ENCODE measurements at places on chromosomes 7 and 10. TPM values are rescaled to one million over a fixed set of nuclear protein-coding genes. Genes with fewer than 3 reads are reported as not detected.

- H3K36me3 ChIP-seq, result no peaks in the 10 kb centered on the region
- H3K4me3 ChIP-seq, result no peak overlapping the region
- H3K4me1 ChIP-seq, result no peaks in the 10 kb centered on the region
- no peaks in the 10 kb centered on the region for H3K27me3 ChIP-seq
Observed at GRCh38 chr7:22426463-22427094, 69.6 kb upstream of the RAPGEF5 start.

DNA sequence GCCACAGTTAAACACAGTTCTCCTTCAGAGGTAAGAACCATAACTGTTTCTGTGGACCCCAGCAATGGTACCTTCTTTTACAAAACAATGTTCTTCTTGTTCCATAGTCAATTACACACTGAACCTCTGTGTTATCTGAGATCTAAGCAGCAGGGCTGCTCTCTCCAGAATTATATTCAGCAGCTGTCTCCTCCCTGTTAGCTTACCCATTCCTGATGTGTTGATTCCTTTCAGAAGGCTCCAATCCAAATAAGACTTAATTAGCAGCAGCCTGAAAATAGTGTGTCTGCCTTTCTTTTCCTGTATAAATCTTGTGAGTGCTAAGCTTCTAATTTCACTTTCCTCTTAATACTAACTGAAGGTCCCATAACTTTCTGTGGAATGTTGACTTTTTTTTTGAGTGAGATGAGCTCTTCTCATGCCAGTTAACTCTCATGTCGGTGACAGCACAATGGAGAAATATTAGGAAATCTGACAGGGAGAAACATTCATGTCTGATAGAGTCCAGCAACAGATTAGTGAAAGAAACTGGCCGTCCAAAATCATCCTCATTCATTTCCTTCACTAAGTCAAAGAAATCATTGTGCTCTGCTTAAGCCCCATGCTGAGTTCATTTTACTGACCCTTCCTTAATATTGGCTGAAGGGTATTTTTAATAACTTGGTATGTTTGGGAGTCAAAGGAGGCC, 226.5 kb downstream of the PRKG1 start:
- no peak overlapping the region for H3K27ac ChIP-seq
- no peaks in the 10 kb centered on the region for H3K36me3 ChIP-seq
- no peak for DNase-seq

DNA sequence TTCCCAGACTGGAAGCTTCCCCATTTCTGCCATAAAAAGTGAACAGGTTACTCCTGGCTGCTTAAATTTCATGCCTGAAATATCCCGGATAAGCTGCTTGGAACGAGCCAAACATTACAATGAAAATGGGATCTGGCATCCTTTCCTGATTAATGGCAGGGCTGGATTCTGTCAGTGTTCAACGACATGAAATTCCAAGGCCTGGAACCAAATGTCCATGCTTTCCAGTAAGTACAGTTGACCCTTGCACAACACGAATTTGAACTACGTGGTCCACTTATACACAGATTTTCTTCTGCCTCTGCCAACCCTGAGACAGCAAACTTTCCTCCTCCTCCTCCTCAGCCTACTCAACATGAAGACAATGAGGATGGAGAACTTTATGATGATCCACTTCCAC, 65.4 kb downstream of the SGMS1 start:
- peaks cover 3% of the 10 kb centered on the region for H3K4me1 ChIP-seq
- H3K4me3 ChIP-seq, result no peak overlapping the region

GRCh38 chr10:114973306-114973705, 35.3 kb downstream of the TRUB1 start:
- no peaks in the 10 kb centered on the region for H3K27me3 ChIP-seq
- peaks cover 5% of the 10 kb centered on the region for H3K4me1 ChIP-seq
- no peak for DNase-seq

- no peaks in the 10 kb centered on the region for H3K36me3 ChIP-seq
- no peak overlapping the region for H3K27ac ChIP-seq
- H3K27me3 ChIP-seq, result no peaks in the 10 kb centered on the region
Observed at GRCh38 chr10:96413151-96413787, 54.5 kb upstream of the OPALIN start.

DNA sequence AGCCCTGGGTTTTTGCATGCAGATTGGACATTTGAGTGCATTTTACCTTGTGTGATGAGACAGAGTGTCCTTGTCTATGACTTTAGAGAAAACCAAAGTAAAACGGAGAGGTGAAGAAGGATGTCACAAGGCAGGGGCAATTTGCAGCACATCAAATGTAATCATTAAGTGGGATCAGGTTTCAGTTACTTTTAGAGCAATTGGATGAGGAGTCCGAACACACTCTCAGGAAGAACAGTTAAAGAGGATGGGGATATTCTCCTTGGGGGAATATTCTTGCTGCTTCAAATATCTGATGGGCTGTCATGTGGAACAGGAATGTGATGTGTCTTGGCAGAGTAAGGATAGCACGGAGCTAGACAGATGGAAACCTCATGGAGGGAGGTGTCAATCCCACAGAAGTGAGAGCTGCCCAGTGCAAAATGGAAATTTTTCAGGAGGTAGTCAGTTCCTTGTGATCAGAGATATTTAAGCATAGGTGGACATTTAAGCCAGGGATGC, 757 bp downstream of the RAB19 start:
- peak overlapping the region; percentile 85 for H3K4me3 ChIP-seq
- peak overlapping the region; percentile 64 for H3K27ac ChIP-seq
- DNase-seq, result no peak
- H3K4me1 ChIP-seq, result peaks cover 10% of the 10 kb centered on the region

- H3K27ac ChIP-seq, result no peak overlapping the region
- H3K4me3 ChIP-seq, result no peak overlapping the region
- no peaks in the 10 kb centered on the region for H3K36me3 ChIP-seq
- no peaks in the 10 kb centered on the region for H3K4me1 ChIP-seq
- no peak for DNase-seq
Observed at GRCh38 chr10:46227571-46227935, 59.2 kb upstream of the ANTXRL start.

GRCh38 chr7:3200504-3200903, 100.5 kb upstream of the SDK1 start:
- H3K27me3 ChIP-seq, result no peaks in the 10 kb centered on the region
- H3K4me1 ChIP-seq, result no peaks in the 10 kb centered on the region
- no peak overlapping the region for H3K27ac ChIP-seq
- no peaks in the 10 kb centered on the region for H3K36me3 ChIP-seq
- H3K4me3 ChIP-seq, result no peak overlapping the region

DNA sequence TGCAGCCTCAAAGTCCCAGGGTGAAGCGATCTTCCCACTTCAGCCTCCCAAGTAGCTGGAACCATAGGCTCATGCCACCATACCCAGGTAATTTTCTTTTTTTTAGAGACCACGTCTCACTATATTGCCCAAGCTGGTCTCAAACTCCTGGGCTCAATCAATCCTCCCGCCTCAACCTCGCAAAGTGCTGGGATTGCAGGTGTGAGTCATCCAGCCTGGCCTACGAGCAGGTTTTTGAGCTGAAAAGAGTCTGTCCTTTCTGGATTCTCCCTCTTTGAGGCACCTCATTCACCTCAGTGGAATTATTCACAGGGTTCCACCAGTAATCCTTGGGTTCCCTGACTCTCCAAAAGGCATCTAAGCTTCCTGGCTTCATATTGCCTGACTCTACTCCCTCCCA, 7.6 kb upstream of the LEP start:
- no peak overlapping the region for H3K27ac ChIP-seq
- H3K4me1 ChIP-seq, result no peaks in the 10 kb centered on the region
- no peak for DNase-seq
- no peak overlapping the region for H3K4me3 ChIP-seq
- H3K36me3 ChIP-seq, result no peaks in the 10 kb centered on the region
- no peaks in the 10 kb centered on the region for H3K27me3 ChIP-seq

DNA sequence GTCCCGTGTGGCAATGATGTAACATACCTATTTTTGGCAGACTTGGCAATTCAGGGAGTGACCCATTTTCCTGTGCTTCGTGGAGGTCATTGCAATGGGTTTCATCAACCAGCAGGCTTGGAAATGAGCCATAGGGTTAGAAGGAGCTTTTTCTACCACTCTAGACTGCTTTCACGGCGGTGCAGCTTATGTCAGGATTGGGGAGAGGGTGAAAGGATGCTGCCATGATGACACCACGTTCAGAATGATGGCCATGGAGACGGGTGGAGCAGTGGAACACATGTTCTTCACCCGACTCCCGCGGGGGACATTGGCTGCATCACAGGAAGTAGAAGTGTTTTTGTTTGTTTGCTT, 220.2 kb downstream of the EMX2 start:
- no peaks in the 10 kb centered on the region for H3K36me3 ChIP-seq
- no peaks in the 10 kb centered on the region for H3K4me1 ChIP-seq
- no peaks in the 10 kb centered on the region for H3K27me3 ChIP-seq
- DNase-seq, result no peak
- H3K4me3 ChIP-seq, result no peak overlapping the region

ZWINT gene
- polyA plus RNA-seq, result 5.8 TPM

PRKCQ gene
- polyA plus RNA-seq, result 55.3 TPM

PAPOLB gene
- not detected for polyA plus RNA-seq
